ENCODE measurements at places on chromosomes 11 and 22. TPM values are rescaled to one million over a fixed set of nuclear protein-coding genes. Genes with fewer than 3 reads are reported as not detected.

GRCh38 chr22:38299770-38300102 is 17.5 kb downstream of the CSNK1E start:
- peaks cover 74% of the 10 kb centered on the region for H3K36me3 ChIP-seq
- H3K27me3 ChIP-seq: no peaks in the 10 kb centered on the region
- H3K27ac ChIP-seq: no peak overlapping the region
- no peak overlapping the region for H3K4me3 ChIP-seq
- no peaks in the 10 kb centered on the region for H3K4me1 ChIP-seq
- no peak for DNase-seq

GRCh38 chr11:78040691-78041379 is 17.8 kb upstream of the KCTD14 start:
- no peak overlapping the region for H3K4me3 ChIP-seq
- H3K36me3 ChIP-seq: no peaks in the 10 kb centered on the region
- H3K4me1 ChIP-seq: peaks cover 4% of the 10 kb centered on the region
- no peaks in the 10 kb centered on the region for H3K27me3 ChIP-seq

DNA sequence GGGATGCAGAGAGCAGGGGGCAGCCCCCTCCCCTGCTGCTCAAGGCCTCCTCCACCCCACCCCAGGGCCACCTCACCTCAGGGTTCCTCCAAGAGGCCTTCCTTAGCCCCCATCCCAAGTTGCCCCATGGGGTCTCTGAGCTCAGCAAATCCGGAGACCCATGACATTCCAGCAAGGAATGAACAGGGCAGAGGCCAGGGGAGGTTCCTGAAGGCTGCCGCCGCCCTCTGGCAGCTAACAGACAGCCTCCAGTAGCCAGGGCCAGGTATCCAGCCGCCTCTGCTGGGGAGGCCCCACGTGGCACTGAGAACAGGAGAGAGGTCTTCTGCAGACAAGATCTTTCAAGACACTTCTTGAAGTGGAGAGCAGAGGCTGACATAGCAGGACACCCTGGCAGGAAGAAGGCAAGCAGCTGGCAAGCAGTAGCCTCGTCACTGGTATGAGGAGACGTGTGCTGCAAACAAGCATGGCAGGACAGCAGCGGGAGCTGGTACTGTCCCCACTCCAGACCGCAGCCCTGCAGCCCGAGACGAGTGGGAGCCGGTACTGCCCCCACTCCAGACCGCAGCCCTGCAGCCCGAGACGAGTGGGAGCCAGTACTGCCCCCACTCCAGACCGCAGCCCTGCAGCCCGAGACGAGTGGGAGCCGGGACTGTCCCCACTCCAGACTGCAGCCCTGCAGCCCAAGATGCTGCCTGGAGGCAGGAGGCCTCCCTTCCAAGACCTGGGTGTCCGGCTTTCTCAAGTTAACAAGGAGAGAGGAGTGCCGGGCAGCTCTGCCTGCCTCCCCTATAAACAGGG is 190.6 kb downstream of the IGLL1 start:
- no peak overlapping the region for H3K27ac ChIP-seq
- H3K36me3 ChIP-seq: no peaks in the 10 kb centered on the region
- no peak overlapping the region for H3K4me3 ChIP-seq
- peaks cover 6% of the 10 kb centered on the region for H3K4me1 ChIP-seq

DNA sequence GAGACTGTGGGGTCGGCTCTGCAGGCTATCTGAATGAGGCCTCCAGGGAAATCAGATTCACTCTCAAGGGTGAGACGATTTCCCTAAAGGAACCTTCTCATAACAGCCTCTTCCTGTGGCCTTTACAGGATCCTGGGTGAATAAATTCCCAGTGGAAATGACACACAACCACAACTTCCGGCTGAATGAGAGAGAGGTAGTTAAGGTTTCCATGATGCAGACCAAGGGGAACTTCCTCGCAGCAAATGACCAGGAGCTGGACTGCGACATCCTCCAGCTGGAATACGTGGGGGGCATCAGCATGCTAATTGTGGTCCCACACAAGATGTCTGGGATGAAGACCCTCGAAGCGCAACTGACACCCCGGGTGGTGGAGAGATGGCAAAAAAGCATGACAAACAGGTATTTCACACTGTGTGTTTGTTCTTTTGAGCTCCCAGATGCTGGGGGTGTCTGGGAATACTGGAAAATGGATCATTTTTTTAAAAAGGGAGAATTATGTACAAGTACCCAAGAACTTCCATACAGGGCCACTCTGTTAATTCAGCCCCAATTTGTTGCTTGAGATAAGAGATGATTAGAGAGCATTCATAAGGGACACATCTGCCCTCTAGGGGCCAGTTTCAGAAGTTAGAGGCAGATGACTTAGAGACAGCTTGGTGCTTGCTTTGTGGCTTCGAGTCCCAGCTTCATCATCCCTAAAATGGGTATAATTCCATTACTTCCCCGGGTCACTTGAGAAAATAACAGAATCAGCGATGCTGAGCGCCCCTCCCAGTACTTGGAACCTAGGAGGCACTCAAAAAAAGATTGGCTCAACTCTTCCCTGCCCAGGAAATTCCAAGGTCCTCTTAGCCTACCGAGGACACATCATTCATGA is 10.2 kb downstream of the SERPIND1 start:
- H3K27me3 ChIP-seq: no peaks in the 10 kb centered on the region
- H3K4me1 ChIP-seq: no peaks in the 10 kb centered on the region
- H3K36me3 ChIP-seq: no peaks in the 10 kb centered on the region
- no peak overlapping the region for H3K4me3 ChIP-seq
- no peak overlapping the region for H3K27ac ChIP-seq

- H3K27me3 ChIP-seq: no peaks in the 10 kb centered on the region
- H3K36me3 ChIP-seq: no peaks in the 10 kb centered on the region
- no peak overlapping the region for H3K4me3 ChIP-seq
- H3K4me1 ChIP-seq: no peaks in the 10 kb centered on the region
- DNase-seq: no peak
Observed at GRCh38 chr11:92332986-92333385, 108.4 kb downstream of the FAT3 start.

DNA sequence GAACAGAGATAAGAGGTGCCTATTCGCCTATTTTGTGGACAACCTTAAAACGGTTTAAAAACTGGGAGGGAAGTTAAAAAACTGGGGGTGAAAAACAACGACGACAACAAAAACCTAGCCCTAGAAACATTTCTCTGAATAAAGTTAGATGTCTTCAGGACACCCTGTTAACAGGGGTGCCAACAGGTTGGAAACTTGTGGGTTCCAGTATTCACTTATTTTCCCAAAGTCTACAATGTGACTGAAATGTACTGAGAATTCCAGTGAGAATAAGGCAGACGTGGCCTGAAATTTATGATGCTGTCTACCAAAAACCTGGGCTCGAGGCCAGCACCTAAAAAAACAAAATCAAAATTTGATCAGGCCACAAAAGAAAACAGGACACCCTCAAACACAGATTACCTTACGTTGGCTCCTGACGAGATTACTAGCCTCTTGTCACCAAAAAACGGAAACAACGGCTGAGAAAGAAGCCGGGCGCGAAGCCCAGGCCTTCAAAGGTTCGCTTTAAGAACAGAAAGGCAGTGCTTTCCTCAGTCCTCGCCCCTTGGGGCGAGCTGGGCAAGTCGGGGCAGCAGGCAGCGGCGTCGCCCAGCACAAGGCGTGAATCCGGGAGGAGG is 906 bp downstream of the CCDC90B start:
- no peak for DNase-seq
- no peaks in the 10 kb centered on the region for H3K4me1 ChIP-seq
- no peaks in the 10 kb centered on the region for H3K27me3 ChIP-seq
- peak overlapping the region; percentile 100 for H3K27ac ChIP-seq
- H3K36me3 ChIP-seq: no peaks in the 10 kb centered on the region

DNA sequence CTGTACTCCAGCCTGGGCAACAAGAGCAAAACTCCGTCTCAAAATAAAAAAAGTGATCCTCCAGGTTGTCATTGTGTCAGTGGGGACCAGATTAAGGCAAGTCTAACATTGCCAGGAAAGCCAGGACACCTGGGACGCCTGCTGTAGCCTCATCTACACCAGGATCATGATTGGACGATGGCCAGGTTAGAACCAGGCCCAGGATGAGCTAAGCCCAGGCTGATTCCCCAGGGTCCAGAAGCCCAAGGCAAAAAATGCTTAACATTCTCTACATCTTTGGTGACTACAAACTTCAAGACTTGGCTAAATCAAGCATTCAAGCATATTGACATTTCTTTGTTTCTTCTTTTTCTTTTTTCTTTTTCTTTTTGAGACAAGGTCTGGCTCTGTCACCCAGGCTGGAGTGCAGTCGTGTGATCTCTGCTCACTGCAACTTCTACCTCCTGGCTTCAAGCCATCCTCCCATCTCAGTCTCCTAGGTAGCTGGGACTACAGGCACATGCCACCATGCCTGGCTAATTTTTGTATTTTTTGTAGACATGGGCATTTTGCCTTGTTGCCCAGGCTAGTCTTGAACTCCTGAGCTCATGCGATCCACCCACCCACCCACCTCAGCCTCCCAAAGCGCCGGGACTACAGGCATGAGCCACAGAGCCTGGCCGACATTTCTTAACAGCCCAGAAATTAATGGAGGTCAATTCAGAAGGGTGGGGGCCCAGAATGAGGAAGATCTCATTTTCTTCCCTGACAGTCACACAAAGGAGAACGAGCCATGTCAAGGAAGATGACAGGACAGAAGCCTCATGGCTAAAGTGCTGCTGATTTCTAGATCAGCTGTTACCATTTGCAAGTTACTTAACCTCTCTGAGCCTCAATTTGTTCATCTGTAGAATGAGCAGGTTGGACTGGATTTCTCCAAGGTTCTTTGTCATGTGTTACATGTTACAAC is 12.5 kb upstream of the PTPRJ start:
- DNase-seq: no peak
- no peaks in the 10 kb centered on the region for H3K27me3 ChIP-seq
- no peaks in the 10 kb centered on the region for H3K4me1 ChIP-seq
- no peaks in the 10 kb centered on the region for H3K36me3 ChIP-seq
- no peak overlapping the region for H3K27ac ChIP-seq
- no peak overlapping the region for H3K4me3 ChIP-seq

DNA sequence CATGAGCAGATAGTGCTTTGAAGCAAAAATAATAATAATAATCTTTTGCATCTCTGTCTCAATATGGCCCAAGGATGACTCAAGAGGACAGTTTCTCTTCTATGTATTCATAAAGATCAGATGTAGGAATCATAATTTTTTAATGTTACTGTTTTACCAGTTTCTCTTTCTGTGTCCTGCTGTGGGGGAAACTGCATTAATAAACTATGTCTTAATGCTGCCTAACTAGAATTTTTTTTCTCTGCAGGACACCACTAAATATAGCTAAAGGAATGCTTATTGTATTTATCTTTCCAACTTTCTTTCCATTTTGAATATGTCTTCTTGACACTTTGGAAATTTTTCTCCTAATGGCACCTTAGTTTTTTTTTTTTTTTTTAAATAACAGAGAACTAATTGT is 6.5 kb downstream of the FJX1 start:
- peaks cover 12% of the 10 kb centered on the region for H3K27me3 ChIP-seq
- no peak overlapping the region for H3K4me3 ChIP-seq
- DNase-seq: no peak
- no peaks in the 10 kb centered on the region for H3K36me3 ChIP-seq

DNA sequence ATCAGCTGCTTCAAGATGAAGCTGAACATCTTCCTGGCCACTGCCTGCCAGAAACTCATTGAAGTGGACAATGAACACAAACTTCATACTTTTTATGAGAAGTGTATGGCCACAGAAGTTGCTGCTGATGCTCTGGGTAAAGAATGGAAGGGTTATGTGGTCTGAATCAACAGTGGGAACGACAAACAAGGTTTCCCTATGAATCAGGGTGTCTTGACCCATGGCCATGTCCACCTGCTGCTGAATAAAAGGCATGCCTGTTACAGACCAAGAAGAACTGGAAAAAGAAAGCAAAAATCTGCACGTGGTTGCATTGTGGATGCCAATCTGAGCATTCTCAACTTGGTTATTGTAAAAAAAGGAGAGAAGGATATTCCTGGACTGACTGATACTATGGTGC is 22.2 kb upstream of the BIRC3 start:
- peaks cover under 1% of the 10 kb centered on the region for H3K4me1 ChIP-seq
- no peak overlapping the region for H3K27ac ChIP-seq
- H3K4me3 ChIP-seq: no peak overlapping the region
- H3K27me3 ChIP-seq: no peaks in the 10 kb centered on the region
- DNase-seq: no peak
- H3K36me3 ChIP-seq: no peaks in the 10 kb centered on the region

GRCh38 chr11:118605116-118605867 is 2.1 kb upstream of the PHLDB1 start:
- H3K36me3 ChIP-seq: peaks cover 11% of the 10 kb centered on the region
- no peaks in the 10 kb centered on the region for H3K27me3 ChIP-seq
- H3K4me3 ChIP-seq: no peak overlapping the region
- peaks cover 12% of the 10 kb centered on the region for H3K4me1 ChIP-seq
- DNase-seq: peak; percentile 99

DNA sequence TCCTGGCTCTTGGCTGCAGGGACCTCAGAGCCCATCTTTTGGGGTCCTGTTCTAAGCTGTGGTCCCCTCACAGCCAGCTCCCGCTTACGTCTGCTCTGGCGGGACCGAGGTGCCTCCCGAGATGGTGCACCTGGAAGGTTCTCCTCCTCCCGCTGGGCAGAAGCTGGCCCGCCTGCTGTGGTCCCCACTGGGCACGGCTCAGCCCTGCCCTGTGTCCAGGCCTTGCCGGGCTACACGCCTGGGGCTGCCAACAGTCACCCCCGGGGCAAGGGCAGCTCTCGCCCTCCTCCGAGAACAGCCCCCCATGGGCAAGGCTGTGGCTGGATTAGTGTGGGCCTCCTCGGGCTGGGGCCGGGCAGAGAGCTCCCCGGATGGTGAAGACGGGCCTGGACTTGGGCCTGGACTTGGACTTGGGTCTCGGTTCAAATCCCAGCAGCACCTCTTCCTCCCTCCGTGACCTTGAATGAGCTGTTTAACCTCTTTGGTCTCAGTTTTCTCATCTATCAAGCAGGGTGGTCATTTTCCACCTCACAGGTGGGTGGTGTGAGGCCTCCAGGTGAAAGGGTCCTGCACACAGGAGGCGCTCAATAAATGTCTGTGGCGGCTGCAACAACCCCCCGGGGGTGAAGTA is 998 bp downstream of the BAIAP2L2 start:
- no peak overlapping the region for H3K4me3 ChIP-seq
- H3K27ac ChIP-seq: no peak overlapping the region
- H3K4me1 ChIP-seq: no peaks in the 10 kb centered on the region
- DNase-seq: peak; percentile 67

GRCh38 chr11:129613071-129613470 is 202.6 kb upstream of the TMEM45B start:
- DNase-seq: no peak
- no peaks in the 10 kb centered on the region for H3K4me1 ChIP-seq
- H3K27ac ChIP-seq: no peak overlapping the region
- peaks cover under 1% of the 10 kb centered on the region for H3K27me3 ChIP-seq
- H3K4me3 ChIP-seq: no peak overlapping the region
- no peaks in the 10 kb centered on the region for H3K36me3 ChIP-seq

GRCh38 chr22:44316393-44317122 is 3.8 kb upstream of the SHISAL1 start:
- H3K36me3 ChIP-seq: no peaks in the 10 kb centered on the region
- DNase-seq: no peak
- H3K4me3 ChIP-seq: no peak overlapping the region
- H3K27ac ChIP-seq: no peak overlapping the region

- H3K27me3 ChIP-seq: peaks cover 2% of the 10 kb centered on the region
- H3K27ac ChIP-seq: no peak overlapping the region
- DNase-seq: no peak
Observed at GRCh38 chr22:26122920-26123468, 46.3 kb upstream of the SEZ6L start.

- no peak for DNase-seq
- no peaks in the 10 kb centered on the region for H3K27me3 ChIP-seq
Observed at GRCh38 chr11:72758304-72758689, 6.1 kb upstream of the ARAP1 start.

- no peaks in the 10 kb centered on the region for H3K36me3 ChIP-seq
- DNase-seq: no peak
- no peak overlapping the region for H3K27ac ChIP-seq
- no peak overlapping the region for H3K4me3 ChIP-seq
Observed at GRCh38 chr11:45399166-45399565, 113.0 kb upstream of the SYT13 start.

Gene MPEG1
- 28.1 TPM for total RNA-seq

Gene KBTBD3
- 22.7 TPM for total RNA-seq

Gene MUC15
- total RNA-seq: 10.5 TPM

Gene GPR83
- total RNA-seq: not detected
